Nucleus accumbens (tissue), 56 donors: ENCODE measurements at places on chromosomes 3 and 15.

GRCh38 chr3:106454497-106454896 lies 585.7 kb upstream of the CBLB start:
- DNase-seq = no peak

GRCh38 chr3:72144773-72145505 lies 360.0 kb upstream of the PROK2 start:
- no peak for DNase-seq

- DNase-seq = no peak
These were observed 35.6 kb upstream of the KCNMB2 start for GRCh38 chr3:178500631-178501030.

DNA sequence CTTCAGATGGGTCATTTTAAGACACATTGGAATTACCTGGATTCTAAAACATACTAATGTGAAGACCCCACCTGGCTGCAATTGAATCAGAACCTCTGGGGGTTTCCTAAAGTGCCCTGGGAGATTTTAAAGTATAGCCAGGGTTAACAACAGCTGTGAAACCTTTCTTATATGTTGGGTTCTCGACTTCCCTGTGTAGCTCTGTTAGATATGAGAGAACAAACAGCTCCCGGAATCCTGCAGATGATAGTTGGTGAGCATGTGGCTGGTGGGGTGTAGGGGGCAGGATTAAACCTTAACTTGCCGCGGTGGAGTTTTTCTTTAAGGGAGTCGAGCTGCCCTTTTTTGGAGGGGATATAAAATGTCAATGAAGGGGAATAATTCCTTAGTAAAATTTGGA lies 12.1 kb downstream of the PLCL2 start:
- DNase-seq = no peak

- DNase-seq = no peak
These were observed 23.1 kb downstream of the CD47 start for GRCh38 chr3:108067768-108068167.

- DNase-seq = no peak
These were observed 29.5 kb upstream of the CCDC54 start for GRCh38 chr3:107347751-107348150.

- DNase-seq = no peak
These were observed 24.0 kb downstream of the PLSCR5 start for GRCh38 chr3:146581080-146581601.

- no peak for DNase-seq
These were observed 5.5 kb upstream of the EPHA3 start for GRCh38 chr3:89101921-89102320.

DNA sequence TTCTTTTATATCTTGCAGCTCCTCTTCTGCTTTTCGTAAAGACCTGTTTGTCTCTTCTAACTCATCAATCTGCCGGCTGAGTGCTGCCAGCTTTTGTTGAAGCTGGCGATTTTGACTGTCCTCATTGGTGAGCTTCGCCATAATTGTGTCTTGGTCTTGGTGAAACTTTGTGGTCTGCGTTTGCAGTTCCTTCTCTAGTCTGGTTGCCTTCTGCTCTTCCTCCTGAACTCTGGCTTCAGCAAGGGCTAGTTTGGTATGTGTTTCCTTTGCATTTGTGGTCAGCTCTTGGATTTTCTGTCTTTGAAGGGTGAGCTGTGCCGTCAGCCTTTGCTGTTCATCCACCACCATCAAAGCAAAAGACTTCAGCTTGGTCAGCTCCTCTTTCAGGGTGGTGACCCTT lies 32.9 kb downstream of the CMSS1 start:
- no peak for DNase-seq
